ENCODE measurements at places on chromosomes 3 and 15.
A peak's percentile ranks its signal among the peaks of the same experiment; 100 is the strongest.

DNA sequence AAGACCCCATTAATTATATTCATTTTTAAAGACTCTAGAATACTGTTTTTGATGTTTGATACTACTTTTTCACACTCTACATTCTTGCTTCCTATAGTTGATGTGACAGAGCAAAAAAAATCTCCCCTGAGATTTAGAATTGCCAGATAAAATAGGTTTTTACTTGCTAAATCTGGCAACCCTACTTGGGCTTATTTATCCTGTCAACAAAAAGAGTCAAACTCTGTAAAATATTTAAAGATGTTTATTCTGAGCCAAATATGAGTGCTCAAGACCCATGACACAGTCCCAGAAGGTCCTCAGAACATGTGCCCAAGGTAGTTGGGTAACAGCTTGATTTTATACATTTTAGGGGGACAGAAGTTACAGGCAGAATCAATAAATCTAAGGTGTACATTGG lies 72.3 kb downstream of the DAPK2 start:
- DNase-seq: no peak

DNA sequence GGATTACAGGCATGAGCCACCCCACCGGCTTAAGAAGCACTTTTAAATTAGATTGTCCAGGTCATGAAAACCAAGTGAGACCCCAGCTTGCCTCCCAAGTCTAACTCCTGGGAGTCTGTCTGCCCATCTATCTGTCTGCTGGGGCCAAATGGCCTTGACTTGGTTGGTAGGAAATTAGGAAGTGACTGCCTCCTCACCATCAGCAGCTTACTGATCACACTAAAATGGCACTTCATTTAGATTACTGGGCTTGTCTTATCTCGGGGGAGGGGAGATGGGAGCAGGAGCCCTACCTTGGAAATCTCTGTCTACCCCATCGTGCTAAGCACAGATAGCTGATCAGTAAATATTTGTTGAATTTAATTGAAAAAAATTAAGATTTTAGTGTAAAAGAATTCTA lies 5.6 kb upstream of the LRRC2 start:
- no peak for DNase-seq

- DNase-seq: no peak
These were observed 27.8 kb upstream of the IGDCC4 start for GRCh38 chr15:65450556-65450955.

- no peak for DNase-seq
These were observed 50.7 kb upstream of the GOLGA6L2 start for GRCh38 chr15:23497710-23498111.

DNA sequence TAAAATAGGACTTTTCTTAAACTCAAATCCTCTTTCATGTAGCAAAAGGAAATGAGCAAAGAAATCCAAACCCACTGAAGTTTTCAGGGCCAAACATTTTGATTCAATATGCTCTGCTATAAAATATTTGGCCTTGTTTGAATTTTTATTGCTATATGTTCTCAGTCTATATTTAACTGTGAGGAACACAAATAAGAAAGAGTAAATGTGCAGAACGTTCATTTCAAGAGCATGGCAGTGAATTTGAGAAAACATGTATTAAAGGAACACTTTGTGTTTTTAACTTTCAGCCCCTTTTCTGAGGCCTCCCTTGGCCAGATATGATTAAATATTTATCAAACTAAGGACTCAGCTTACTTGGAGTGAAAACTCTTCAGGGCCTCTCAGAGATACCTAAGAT lies 124.7 kb upstream of the CCNL1 start:
- DNase-seq: no peak

- no peak for DNase-seq
These were observed 42.3 kb downstream of the NR1D2 start for GRCh38 chr3:23987356-23987755.

DNA sequence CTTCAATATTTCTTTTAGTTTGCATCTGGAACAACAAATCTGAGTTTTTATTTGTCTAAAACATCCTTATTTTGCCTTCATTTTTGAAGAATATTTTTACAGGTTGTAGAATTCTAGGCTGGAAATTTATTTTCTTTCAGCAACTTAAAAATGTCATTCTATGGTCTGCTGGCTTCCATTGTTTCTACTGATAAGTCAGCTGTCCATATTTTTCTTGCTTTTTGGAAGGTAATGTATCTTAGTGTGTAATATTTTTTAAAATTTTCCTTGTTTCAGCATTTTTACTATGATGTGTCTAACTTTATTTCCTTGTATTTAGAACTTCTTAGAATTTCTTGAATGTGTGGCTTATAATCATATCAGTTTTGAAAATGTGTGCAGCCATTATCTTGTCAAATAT lies 37.0 kb downstream of the SEMA6D start:
- peak; percentile 1 for DNase-seq

DNA sequence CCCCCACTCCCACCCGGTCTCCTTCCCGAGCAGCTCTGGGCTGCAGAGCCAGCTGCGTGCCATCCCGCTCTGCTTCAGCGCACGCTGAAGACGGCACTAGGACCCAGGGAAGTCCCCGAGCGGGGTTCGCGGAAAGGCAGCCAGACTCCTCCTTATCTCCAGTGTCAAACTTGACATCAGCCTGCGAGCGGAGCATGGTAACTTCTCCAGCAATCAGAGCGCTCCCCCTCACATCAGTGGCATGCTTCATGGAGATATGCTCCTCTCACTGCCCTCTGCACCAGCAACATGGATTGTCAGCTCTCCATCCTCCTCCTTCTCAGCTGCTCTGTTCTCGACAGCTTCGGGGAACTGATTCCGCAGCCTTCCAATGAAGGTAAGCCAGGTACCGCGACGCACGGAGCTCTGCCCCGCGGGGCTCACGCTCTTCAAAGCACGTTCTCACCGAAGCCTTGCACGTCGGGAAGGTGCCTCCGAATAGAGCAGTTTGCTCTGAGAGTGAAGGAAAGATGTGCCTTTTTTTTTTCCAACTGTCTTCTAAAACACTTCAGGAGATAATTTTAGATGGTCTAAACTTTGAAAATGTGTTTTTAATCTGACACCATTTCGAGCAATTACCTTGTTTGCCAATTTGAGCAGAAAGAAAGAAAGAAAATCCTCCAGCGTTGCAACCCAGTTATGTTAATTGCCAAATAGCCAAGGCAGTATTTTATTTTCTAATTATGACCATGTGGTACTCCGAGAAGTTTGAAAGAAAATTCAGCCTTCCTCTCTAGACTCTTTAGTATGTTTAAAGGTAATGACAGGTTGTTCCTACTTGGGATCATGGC lies at the start of gene EPHA3:
Gene EPHA3, plus strand, starts transcription at position 161 of the 830 bp plus-strand sequence. Its CDS starts 128 bp downstream, at position 289.
- DNase-seq: peak; percentile 65

DNA sequence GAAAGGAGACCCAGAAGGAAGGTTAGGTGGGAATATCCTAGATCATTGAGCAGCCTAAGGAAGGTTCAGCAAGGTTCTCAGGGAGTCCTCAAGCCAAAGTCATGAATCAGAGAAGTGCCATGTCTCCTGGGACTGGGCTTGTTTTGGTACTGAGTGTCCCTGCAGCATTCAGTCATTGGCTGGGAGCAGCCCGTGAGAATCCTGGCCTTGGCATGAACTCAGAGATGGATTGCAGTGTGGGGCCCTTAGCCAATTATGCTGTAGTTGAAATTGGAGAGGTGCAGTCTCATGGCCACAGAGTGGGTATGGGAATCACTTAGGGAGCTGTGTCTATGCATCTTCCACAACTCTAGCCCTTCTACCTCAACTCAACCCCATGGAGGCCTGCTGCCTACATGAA lies 17.0 kb upstream of the PPM1L start:
- DNase-seq: no peak

- no peak for DNase-seq
These were observed 79.8 kb downstream of the LIPC start for GRCh38 chr15:58511599-58511987.

DNA sequence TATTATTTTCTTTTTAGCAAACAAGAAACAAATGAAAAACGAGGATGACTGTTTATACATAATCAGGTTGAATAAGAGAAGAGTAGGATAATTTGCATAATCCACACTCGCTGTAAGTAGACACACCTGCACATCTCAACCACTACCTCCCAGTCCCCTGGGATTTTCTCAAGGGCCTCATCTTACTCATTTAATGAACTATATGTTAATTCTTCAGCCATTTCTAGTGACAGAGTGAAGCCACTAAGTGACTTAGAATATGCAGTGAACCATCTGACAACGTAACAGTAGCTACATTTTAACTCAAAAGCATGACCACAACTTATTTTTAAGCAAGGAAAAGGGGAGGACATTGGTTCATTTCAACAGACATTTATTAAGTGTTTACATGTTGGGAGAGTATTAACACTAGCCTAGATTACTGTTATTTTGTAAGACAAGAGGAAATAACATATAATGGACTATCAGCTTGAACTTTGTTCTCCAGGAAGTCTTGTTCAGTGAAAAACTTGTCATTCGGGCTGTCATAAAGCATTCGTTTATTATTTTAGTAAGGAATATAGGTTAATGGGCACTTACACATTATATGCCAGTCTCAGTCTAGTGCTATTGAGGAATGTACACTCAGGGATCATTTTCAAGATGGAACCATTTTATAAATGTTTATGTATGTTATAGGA lies 173.0 kb upstream of the ROBO2 start:
- DNase-seq: no peak

GRCh38 chr3:53792866-53793265 lies 53.4 kb downstream of the CHDH start:
- no peak for DNase-seq

GRCh38 chr3:24937228-24937627 lies 442.6 kb upstream of the THRB start:
- DNase-seq: no peak

- no peak for DNase-seq
These were observed 298.5 kb upstream of the MME start for GRCh38 chr3:154781595-154781994.

DNA sequence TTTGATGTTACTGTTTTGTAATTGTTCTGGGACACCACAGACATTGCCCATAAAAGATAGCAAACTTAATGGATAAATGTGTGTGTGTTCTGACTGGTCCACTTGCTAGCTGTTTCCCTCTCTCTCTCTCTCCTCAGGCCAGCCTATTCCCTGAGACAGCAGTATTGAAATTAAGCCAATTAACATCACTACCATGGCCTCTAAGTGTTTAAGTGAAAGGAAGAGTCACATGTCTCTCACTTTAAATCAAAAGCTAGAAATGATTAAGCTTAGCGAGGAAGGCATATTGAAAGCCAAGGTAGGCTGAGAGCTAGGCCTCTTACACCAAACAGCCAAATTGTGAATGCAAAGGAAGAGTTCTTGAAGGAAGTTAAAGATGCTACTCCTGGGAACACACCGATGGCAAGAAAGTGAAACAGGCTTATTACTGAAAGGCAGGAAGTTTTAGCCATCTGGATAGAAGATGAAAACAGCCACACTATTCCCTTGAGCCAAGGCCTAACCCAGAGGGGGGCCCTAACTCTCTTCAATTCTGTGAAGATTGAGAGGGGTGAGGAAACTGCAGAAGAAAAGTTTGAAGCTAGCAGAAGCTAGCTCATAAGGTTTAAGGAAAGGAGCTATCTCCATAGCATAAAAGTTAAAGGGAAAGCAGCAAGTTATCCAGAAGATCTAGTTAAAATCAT lies 295.1 kb downstream of the CHST2 start:
- no peak for DNase-seq

DNA sequence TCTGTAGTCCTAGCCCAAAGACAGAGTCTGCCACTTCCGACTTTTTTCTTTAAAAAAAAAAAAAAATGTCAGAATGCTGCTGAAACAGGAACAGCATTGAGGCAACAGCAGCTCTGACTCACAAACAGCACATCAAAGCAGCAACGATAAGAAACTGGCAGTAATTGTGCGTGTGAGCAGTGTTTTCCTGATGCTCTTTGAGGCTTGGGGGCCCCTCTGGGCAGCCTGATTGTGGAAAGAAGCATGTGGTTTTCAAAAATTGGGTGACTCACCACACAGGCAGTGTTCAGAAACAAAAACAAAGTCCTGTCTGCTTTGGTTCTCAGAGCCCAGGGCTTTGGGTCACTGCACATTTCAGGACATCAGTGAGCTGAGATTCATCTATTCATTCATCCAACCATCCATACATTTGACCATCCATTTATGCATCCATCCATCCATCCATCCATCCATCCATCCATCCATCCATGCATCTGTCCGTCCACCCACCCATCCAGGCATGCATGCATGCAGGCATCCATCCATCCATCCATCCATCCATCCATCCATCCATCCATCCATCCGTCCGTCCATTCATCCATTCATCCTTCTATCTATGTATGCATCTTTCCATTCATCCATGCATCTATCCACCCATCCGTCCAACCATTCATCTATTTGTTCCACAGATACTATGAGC lies 308.4 kb downstream of the RPLP1 start:
- peak; percentile 98 for DNase-seq

DNA sequence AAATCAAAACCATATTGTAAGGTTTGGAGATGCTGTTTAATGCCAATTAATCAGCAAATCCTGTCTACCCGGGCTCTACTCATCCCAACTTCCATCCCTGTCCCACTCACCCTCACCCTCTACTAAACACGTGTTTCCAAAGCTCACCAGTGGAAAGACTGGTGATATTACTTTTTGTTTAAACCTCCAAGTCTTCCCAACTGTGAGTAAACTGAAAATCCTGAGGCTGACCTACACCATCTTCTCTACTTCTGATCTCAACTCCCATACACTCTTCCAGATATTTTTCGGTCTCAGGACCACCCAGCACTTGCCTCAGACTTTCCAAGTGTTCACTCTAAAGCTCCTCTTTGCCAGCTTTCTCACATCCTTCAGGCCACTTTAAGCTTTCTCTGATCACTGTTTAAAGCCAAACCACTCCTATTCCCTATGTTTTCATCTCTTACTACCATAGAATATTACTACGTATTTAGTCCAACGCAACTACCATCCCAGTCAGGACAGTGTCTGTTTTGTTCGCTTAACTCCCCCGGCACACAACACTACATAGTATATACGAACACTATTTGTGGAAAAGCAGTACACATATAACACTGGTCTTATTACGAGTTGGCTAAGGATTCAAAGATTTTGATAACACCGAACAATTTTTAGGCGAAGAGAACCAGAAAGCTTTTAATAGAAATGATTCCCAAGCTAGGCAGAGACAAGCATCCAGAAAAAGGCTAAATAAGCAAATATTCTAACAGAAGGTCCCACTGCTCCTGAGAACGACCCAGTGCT lies 684 bp downstream of the RPL4 start:
- DNase-seq: no peak

GRCh38 chr3:125683067-125683829 lies 88.0 kb upstream of the OSBPL11 start:
- DNase-seq: no peak

DNA sequence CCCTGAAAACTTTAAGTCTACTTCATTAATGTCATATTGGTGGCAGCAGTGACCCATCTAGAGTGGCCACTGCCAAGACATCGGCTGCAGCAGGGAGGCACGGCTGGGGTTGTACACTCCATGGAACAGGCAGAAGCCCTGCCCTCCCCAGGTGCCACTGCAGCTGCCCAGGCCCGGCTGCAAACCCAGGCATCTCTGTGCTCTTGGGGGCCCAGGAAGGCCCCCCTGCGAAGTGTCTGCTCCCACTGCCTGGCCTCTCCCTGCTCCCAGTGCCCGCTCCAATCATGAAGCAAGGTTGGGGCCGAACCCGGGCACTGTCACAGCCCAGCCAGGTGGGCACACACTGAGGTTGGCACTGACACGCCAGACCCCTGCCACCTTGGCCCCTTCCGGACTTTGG lies 12.1 kb upstream of the RPL14 start:
- DNase-seq: no peak
